Activated T-cell treated with anti-CD3 and anti-CD28 coated beads, Interleukin-2, amount 50 U/mL, for 24 hours (primary cell): ENCODE measurements at places on chromosomes 2 and 18.

GRCh38 chr18:7084080-7085065, 33.2 kb downstream of the LAMA1 start:
- H3K27me3 ChIP-seq: no peaks in the 10 kb centered on the region
- no peaks in the 10 kb centered on the region for H3K4me1 ChIP-seq
- H3K36me3 ChIP-seq: no peaks in the 10 kb centered on the region
- H3K4me3 ChIP-seq: no peak overlapping the region

- no peaks in the 10 kb centered on the region for H3K36me3 ChIP-seq
- H3K27me3 ChIP-seq: no peaks in the 10 kb centered on the region
- H3K4me1 ChIP-seq: no peaks in the 10 kb centered on the region
- no peak overlapping the region for H3K27ac ChIP-seq
- no peak overlapping the region for H3K4me3 ChIP-seq
These were observed 45.1 kb downstream of the COL5A2 start for GRCh38 chr2:189134485-189134884.

DNA sequence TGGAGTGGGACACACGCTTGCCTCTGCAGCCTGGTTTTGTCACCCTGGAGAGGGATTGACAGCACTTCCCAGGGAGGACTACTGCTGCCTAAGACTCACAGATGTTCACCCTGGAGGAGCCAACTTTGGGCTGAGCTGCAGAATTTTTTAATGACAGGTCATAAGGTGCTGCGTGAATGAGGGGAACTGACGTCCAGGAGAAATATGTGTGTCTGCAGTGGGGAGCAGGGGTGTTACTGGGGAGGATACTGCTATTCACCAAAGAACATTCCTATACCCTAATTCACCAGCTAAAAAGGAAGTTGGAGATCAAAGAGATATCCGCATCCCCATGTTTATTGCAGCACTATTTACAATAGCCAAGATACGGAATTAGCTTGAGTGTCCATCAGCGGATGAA, 144.4 kb downstream of the MGAT5 start:
- no peak overlapping the region for H3K4me3 ChIP-seq
- H3K4me1 ChIP-seq: peaks cover 6% of the 10 kb centered on the region
- H3K27ac ChIP-seq: no peak overlapping the region
- peaks cover 31% of the 10 kb centered on the region for H3K36me3 ChIP-seq
- no peaks in the 10 kb centered on the region for H3K27me3 ChIP-seq
- DNase-seq: no peak

DNA sequence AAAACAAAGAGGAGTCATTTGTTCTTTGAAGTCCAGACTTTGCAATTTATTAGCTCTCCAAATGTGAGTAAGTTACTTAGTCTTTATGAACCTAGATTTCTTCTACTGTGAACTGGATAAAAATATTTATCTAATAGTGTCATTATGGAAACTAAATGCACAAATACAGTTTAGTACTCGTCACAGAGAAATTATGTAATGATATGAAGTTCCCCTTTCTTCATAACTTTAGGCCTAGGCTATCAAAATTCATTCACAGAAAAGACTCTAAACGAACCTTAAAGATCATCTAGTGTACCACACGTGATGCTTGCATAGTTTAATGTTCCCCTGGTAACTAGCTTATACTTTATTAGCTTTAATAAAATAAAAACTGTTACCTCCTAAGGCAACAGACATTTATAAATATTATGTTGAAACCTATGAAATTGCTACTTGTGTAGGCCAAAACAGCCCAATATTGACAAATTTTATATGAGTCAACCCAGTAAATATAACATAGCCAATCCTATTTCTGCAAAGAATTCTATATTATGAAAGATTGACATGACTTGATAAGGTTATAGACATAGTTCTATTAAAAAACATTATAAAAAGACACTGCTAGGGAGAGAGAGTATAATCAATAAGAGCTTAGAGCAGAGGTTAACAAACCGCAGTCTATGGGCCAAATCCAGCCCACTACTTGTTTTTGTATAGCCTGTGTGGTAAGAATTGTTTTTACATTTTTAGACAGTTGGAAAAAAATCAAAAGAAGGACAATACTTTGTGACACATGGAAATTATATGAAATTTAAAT, 44.9 kb upstream of the ITPRID2 start:
- no peak for DNase-seq
- H3K36me3 ChIP-seq: no peaks in the 10 kb centered on the region
- H3K4me3 ChIP-seq: no peak overlapping the region
- H3K27me3 ChIP-seq: peaks cover 11% of the 10 kb centered on the region

GRCh38 chr2:134667081-134667480, 51.7 kb downstream of the TMEM163 start:
- no peak overlapping the region for H3K27ac ChIP-seq
- peaks cover 71% of the 10 kb centered on the region for H3K4me1 ChIP-seq
- no peak for DNase-seq
- no peaks in the 10 kb centered on the region for H3K36me3 ChIP-seq
- H3K27me3 ChIP-seq: peaks cover 59% of the 10 kb centered on the region

- no peak overlapping the region for H3K4me3 ChIP-seq
- no peak for DNase-seq
- peaks cover 32% of the 10 kb centered on the region for H3K4me1 ChIP-seq
- H3K36me3 ChIP-seq: no peaks in the 10 kb centered on the region
These were observed 55.9 kb upstream of the SP3 start for GRCh38 chr2:174020926-174021662.

- H3K36me3 ChIP-seq: no peaks in the 10 kb centered on the region
- no peak overlapping the region for H3K4me3 ChIP-seq
- H3K4me1 ChIP-seq: no peaks in the 10 kb centered on the region
These were observed 272.4 kb downstream of the RND3 start for GRCh38 chr2:150215041-150215440.

DNA sequence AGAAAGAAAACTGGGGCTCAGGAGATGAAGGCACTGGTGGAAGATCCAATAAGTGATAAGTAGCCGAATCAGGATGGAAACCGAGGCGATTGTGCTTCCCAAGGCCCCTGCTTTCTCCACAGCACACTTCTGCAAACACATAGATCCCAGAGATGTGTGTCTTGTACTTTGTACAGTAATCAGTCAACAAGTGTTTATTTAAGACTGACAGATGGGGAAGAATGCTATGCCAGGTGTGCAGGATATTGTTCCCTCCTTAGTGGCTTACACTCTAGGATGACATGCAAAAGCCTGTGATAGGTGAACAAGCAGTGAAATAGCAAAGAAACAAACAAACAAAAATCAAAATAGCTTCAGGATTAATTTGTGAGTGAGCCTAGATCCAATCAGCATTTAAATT, 116.6 kb downstream of the ACTR3 start:
- H3K4me1 ChIP-seq: no peaks in the 10 kb centered on the region
- DNase-seq: no peak
- no peaks in the 10 kb centered on the region for H3K27me3 ChIP-seq
- no peak overlapping the region for H3K4me3 ChIP-seq

GRCh38 chr2:72003124-72003523, 144.5 kb downstream of the CYP26B1 start:
- H3K4me1 ChIP-seq: no peaks in the 10 kb centered on the region
- H3K4me3 ChIP-seq: no peak overlapping the region
- peaks cover 14% of the 10 kb centered on the region for H3K27me3 ChIP-seq
- no peak for DNase-seq
- no peaks in the 10 kb centered on the region for H3K36me3 ChIP-seq

GRCh38 chr18:45733535-45733934, 9.6 kb downstream of the SLC14A1 start:
- no peaks in the 10 kb centered on the region for H3K27me3 ChIP-seq
- H3K4me3 ChIP-seq: no peak overlapping the region
- DNase-seq: no peak
- no peak overlapping the region for H3K27ac ChIP-seq

DNA sequence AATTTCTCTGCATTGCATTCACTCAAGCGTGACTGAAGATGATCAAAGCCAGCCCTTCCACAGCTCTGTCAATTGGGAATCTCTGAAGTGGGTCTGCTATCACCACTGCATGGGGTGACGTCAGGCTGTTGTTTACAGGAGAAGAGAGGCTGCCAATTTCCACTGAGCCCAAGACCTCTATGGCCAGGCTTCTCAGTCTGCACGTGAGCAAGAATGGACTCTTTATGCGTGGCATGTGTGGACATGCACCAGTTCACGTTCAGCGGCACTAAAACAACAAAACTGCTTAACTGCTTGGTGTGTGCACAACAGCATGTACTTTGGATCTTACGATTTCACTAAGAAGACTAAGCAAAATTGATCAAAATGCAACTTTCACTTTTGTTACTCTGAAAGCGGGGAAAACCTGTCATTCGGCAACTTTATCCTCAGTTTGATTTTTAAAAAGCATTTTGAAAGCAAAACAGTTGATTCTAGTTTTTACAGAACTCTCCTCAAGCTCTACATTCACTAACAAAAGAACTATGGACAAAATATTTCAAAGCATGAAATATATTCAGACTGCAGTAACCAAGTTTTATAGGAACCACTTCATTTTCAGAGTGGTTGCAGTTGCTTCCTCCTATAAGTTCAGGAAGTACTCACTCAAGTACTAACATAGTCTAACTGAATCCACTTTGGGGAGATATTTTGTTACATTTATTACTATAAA, 77.0 kb upstream of the SERTAD2 start:
- no peaks in the 10 kb centered on the region for H3K27me3 ChIP-seq
- H3K4me3 ChIP-seq: peak overlapping the region; percentile 77
- peak overlapping the region; percentile 91 for H3K27ac ChIP-seq
- peaks cover 65% of the 10 kb centered on the region for H3K4me1 ChIP-seq
- peaks cover 3% of the 10 kb centered on the region for H3K36me3 ChIP-seq

DNA sequence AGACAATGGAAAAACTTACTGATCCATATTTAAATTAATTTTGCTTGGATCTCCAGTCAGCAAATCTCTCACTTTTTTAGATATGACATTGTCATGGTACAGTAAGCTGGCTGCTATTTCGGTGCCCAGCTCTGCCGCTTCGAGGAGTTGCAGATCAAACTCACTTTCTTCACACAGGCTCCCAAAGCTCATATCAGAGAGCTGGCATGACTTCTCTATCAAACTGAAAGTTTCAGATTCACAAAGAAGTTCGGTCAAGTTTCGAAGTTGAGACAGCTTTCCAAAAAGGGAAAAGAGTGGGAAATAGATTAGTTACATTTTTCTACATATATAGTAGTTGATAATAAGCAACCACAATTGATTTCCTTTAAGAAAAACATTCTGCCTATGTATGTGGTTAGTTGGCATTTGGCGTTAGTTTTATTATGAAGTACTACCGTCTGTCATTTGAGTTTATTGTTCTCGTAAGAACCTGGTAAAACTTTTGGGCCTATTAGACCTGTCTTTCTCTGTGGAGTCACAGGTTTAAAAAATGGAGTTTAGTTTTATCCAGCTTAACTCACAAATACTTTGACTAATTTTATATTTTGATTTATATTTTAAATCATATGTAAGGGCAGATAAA, 118.8 kb downstream of the ABCA12 start:
- H3K4me3 ChIP-seq: no peak overlapping the region
- no peaks in the 10 kb centered on the region for H3K36me3 ChIP-seq
- DNase-seq: no peak
- H3K27ac ChIP-seq: no peak overlapping the region

DNA sequence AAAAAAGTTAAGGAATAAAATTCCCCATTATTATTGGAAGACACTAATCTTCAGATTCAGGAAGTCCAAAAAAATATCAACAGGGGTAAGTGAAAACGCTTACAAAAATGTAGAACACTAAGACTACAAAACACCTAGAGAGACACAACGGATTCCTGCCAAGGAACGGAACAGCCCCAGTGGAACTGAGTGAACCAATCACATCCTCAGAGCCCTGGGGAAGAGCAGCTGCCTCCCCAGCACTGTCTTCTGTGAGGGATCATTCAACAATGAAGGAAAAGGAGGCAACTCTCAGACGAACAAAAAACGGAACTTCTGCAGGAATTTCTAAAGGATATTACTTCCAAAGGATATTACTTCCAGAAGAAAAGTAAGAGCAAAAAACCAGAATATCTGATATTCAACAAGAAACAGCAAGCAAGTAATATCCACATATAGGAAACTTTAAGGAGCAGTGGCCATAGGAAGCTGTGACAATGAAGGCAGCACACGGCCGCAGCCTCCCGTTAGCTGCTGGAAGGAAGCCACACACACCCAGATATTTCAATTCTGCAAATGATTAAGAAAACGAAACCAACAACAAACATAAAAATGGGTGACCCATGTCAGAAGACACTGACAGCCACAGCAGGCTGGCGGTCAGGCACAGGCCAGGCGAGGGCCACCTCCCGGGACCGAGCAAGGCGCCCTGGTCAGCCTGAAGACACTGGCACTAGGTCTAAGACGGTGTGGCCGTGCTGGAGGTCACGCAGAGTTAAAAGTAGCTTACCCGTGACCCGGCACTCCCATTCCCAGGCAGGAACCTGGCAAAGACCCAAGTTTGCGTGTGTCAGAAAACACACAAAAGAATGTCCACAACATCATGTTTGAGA, 81.8 kb downstream of the HDAC4 start:
- H3K27me3 ChIP-seq: no peaks in the 10 kb centered on the region
- peak; percentile 27 for DNase-seq
- peaks cover 70% of the 10 kb centered on the region for H3K4me1 ChIP-seq
- H3K36me3 ChIP-seq: peaks cover 29% of the 10 kb centered on the region
- H3K27ac ChIP-seq: peak overlapping the region; percentile 73

DNA sequence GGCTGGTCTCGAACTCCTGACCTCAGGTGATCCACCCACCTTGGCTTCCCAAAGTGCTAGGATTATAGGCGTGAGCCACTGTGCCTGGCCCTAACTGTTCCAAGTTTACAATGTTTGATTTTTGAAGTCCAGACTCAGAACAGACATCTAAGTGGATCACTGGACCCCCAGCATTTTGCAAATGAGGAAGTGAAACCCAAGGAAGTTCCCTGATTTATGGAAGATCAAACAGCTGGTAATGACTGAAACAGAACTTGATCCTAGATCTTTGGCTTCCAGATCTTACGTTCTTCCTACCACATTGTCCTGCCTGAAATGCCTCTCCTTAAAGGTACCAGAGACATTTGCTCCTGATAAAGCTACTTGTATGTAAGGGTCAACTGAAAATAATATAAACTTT, 58.3 kb upstream of the NCOA1 start:
- DNase-seq: no peak
- no peaks in the 10 kb centered on the region for H3K36me3 ChIP-seq
- no peak overlapping the region for H3K27ac ChIP-seq
- no peaks in the 10 kb centered on the region for H3K27me3 ChIP-seq
- H3K4me3 ChIP-seq: no peak overlapping the region

DNA sequence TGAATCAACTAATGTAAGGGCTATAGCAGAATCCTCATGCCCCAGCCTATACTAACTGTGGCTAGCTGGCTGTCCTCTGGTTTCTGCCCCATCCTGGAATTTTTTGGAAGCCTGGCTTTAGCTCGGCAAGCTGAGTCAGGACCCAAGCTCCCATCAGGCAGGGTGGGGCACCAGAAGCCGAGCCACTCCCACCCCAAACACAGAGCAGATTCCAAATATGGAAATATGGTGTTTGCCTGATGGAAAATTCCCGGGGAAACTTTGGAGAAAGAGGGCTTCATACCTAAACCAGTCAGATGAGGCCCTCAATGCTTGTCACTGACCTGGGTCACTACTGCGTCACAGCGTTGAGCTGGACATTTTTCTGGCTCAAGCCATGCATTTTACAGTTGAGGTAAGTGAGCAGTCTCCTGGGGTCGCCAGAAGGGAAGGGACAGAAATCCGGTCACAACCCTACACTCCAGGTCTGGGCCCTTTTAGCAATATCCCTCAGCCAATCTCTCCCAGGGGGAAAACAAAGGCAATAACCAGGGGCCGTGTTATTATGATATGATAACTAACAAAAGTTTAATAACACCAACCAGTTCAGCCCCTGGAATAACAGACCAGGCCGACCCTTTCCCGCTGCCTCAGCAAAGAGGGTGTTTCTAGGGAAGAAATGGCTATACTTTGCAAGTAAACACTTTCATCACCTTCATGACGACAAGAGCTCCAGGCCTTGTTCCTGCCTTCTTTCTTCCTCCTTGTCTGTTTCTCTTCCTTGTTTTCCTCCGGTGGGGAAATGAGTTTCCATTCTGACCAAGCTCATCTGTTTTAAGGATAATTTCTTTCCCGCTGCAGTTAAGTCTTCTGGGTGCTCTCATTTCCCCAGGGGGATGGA, 37.7 kb downstream of the PSD4 start:
- H3K4me3 ChIP-seq: no peak overlapping the region
- H3K36me3 ChIP-seq: no peaks in the 10 kb centered on the region
- no peak overlapping the region for H3K27ac ChIP-seq
- no peaks in the 10 kb centered on the region for H3K4me1 ChIP-seq
- DNase-seq: no peak
